NCI-H2081 (cell line): ENCODE measurements at places on chromosomes 12 and 14.
A peak's percentile ranks its signal among the peaks of the same experiment; 100 is the strongest.

GRCh38 chr12:108326254-108326750 lies 12.8 kb downstream of the CMKLR1 start:
- DNase-seq: no peak

- peak; percentile 8 for DNase-seq
Measured at GRCh38 chr14:50961605-50962221, 17.4 kb upstream of the PYGL start.

DNA sequence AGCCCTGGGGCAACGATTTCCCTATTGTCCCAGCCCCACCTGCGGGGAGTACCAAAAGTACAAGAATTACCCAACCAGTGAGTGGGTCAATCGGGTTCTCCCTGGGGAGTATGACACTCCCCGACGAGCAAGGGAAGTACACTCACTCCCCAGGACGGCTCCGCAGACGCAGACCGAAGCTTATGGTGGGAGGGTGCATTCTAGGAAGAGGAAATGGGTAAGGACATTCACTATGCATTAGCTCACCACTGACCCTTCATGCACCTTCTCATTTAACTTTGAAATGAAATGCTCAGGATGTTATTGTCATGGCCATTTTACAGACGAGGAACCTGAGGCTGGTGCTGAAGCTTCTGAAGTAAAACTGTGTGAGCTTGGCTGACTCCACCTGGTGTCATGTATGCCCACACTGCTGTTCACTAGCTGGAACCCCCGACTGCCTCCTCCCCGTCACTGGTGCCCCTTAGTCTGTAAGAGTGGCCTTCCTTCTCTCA lies 45.8 kb upstream of the TMED10 start:
- DNase-seq: no peak

- DNase-seq: no peak
Measured at GRCh38 chr12:9341260-9341585, 133.0 kb upstream of the PZP start.

DNA sequence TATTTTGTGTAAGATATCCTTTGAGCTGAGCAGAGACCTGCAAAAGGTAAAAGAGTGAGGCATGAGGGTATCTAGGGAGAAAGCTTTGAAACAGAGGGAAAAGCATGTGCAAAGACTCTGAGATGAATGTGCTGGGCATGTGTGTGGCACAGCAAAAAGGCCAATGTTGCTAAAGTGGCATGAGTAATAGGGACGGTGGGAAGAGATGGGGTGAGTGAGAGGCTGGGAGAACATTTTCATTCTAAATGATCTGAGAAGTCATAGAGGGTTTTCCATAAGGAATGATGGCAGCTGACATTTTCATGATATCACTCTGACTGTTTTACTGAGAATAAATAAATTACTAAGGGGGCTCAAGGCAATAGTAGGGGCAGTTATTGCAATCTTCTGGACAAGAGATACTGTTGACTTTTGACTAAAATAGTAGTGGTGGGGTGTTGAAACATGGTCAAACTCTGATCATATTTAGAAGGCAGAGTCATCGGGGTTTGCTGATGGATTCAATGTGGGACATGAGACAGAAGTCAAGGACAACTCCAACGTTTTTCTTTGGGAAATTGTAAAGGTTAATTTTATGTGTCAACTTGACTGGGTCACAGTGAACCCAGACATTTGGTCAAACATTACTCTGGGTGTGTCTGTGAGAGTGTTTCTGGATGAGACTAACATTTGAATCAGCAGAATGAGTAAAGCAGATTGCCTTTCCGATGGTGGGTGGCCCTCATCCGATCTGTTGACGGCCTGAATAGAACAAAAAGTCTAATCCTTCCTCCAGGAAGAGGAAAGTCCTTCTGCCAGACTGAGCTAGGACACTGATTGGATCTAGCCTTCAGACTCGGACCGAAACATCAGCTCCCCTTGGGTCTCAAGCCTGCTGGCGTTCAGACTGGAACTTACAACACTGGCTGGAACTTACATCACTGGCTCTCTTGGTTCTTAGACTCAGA lies 193.9 kb upstream of the PLXNC1 start:
- no peak for DNase-seq

DNA sequence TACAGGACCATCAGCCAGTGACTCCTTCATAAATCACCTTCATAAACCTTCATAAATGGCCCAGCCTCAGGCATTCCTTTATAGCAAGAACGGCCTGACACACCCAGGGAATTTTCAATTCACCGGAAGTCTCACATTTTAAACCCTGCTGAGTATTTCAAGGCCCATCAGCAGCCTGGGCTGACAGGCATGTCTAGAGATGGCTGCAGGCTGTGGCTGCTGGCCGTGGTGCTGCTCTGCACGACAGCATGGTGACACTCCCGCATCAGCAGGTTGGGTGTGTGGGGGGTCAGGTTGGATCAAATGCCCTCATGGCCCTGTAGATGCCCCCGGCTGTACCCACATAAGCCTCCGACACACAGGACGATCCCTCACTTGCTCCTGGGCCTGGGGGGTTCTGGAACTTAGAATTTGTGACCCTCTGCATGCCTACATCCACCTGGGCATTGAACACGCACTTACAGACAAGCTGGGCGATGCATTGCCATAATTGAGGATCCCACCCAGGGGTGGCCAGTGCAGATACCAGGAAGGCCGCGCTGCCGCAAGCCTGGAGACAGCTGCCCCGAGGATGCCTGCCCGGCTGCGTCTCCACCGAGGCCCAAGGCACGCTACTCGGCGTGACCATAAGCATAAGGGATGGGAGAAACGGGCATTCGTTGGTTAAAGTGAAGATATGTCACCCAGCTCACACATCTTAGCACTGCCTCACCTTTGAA lies 124.3 kb downstream of the PIWIL1 start:
- DNase-seq: no peak

- no peak for DNase-seq
Measured at GRCh38 chr14:68638141-68638999, 154.5 kb downstream of the ZFP36L1 start.

- no peak for DNase-seq
Measured at GRCh38 chr14:38211255-38211735, 3.6 kb downstream of the SSTR1 start.

DNA sequence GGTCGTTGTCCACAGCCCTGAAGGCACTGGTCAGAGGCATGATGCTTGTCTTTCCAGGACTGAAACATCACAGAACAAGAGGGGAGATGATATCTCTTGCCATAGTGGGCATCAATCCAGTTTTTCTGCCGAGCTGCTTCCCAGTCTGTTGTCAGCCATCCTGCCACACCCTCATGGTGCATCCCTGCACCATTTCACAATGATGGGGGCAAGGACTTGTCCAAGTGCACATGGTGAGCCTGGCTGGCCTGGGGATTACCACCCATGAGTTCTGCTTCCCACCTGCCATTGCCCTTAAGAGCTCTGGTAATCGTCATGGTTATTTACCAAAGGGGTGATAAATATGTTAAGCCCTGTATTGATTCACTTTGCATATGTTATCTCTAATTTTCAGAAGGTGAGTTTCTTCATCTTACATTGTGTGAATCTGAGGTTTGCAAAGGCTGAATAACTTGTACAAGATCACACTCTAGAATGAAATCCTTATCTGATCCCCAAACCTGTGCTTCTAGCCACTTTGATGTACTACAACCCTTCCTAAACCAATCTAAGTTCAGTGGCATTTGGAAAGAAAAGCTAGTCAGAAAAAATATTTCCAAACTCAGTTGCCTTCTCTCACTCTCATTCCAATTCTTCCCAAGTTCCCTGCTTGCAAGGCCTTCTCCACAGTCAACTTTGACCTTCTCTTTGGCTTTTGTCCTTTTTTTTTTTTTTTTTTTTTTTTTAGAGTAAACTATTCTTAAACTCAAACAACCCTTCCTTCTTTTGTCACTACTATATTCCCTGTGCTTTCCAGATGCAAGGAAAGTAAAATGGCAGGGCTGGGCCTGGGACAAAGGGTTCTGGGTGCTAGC lies 2.3 kb downstream of the AVIL start:
- no peak for DNase-seq

GRCh38 chr14:50113381-50114035 lies 2.9 kb downstream of the VCPKMT start:
- no peak for DNase-seq

DNA sequence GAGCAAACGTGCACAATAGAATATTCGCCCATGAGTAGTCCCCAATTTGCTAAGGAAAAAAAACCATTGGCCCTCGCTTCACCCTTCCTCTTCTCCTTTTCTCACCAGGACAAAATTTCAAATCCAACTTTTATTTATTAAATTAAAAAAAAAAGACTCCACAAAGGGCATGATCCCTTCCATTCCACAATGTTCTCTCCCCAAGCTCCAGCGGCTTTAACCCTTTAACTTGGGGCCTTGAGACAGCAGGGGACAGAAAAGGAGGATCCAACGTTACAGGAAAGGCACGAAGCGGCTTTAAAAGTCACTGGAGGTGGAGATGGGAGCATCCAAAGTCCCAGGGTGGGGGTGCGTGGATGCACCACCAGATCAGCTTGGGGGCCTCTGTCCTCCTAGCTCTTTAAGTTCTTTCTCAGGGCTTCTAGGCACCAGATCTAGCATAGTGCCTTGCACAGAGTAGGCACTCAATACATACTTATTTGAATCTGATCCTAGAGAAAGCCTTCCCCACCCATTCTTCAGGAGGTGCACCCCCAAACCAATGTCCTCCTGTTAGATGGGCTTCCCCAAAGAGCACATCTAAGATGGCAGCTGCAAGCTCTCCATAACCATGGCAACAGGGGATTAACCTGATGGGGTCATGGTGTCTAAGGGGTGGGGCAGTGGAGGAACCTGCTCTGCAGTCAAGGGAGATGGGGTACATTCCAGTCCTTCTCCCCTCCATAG lies 5.2 kb upstream of the AAAS start:
- DNase-seq: no peak

DNA sequence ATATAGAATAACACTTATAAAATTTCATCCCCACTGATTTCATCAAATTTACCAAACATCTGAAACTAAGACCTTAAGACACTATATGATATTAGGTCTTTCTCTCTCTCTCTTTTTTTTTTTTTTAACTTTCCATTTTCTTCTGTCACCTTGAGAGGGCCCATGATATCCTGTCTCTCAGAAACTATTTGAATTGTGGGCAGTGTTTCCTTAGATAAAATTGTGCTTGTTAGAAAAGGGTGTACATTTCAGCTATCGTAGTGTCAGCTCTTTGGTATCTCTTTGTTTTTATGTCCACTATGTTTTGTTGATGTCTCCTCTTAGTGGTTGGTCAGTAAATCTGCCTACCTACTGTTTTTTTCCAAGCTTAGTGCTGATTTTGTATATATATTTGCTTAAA lies 23.8 kb downstream of the DNM1L start:
- no peak for DNase-seq

DNA sequence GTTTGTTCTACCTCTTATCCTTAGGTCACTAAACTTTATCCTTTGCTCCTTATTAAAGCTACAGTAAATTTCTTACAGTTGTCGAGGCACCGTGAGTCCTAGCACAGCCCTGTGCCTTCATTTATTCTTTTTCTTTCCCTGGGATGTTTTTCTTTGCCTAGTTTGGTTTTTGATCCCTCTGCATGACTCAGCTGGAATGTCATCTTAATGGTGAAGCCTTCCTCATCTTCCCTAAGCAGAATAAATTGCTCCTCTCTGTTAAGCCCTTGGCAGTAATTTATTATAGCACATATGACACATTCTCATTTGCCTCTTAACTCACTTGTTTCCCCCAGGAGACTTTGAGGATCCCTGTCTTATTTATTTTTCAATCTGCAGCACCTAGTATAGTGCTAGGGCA lies 16.6 kb downstream of the ACTR10 start:
- no peak for DNase-seq

- DNase-seq: no peak
Measured at GRCh38 chr14:52119030-52119429, 50.2 kb upstream of the NID2 start.

GRCh38 chr12:131855521-131856142 lies 27.4 kb downstream of the MMP17 start:
- DNase-seq: no peak

- no peak for DNase-seq
Measured at GRCh38 chr12:115043079-115043478, 359.1 kb upstream of the TBX3 start.

GRCh38 chr12:132608231-132609171 lies 1.9 kb downstream of the LRCOL1 start:
- no peak for DNase-seq

- DNase-seq: no peak
Measured at GRCh38 chr12:111046896-111047295, 126.5 kb upstream of the MYL2 start.

DNA sequence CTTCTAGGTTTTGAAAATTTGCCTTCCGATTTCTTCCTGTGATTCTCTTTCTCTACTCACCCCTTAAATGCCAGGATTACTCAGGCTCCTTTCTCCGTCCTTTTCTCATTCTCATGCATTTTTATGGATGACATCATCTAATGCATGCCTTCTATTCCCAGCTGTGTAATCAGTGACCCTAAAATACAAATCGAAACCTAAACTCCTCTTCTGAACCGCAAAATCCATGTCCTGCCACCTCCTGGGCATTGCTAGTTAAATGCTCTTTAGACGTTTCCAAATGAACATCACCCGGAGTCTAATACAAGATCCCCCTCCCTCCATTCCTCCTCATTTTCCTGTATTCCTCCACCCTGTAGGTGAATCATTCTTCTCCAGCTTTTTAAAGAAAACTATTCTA lies 1703.1 kb upstream of the FLRT2 start:
- DNase-seq: no peak
